ENCODE measurements at places on chromosomes 6 and 20.
A peak's percentile ranks its signal among the peaks of the same experiment; 100 is the strongest.

DNA sequence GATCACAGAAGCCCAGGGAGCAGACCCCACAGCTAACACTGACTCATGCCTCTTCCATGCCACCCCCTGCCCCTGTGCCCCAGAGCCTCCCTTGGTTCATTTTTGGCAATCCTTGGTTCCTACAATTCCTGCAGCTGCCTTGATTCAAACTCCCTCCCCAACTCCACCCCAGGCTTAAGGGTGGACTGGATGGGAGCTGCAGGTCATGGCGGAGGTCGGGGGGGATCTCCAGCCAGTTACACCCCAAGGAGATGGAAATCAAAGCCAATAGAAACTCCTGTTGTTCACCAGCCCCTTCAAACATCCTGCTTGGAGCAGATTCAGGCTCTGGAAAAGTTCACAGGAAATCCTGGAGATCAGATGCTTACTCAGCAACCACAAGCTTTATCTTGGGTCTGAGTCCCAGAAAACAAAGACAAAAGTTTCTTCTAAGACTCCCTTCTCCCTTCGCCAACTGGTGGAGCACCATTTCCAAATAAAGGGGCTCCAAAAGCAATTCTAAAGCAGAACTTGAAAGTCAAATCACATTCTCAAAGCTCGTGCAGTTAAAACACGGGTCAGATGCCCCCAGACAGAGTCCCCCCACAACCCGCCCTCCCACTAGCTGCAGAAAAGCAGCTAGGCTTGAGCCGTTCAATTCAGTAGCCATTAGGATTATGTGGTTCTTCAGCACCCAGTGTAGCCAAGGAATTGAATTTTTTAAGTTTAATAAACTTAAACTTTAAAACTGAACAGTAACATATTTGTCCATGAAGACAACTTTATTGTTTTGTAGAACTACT, 149.5 kb downstream of the ANKRD60 start:
- H3K27me3 ChIP-seq, result peaks cover 4% of the 10 kb centered on the region
- H3K4me1 ChIP-seq, result no peaks in the 10 kb centered on the region
- no peak overlapping the region for H3K4me3 ChIP-seq
- no peaks in the 10 kb centered on the region for H3K36me3 ChIP-seq
- peak overlapping the region; percentile 19 for H3K27ac ChIP-seq

- no peaks in the 10 kb centered on the region for H3K27me3 ChIP-seq
- H3K27ac ChIP-seq, result peak overlapping the region; percentile 69
- H3K36me3 ChIP-seq, result no peaks in the 10 kb centered on the region
- DNase-seq, result no peak
Measured at GRCh38 chr20:45294003-45294368, 12.7 kb upstream of the RBPJL start.

GRCh38 chr6:118844915-118845314, 49.0 kb upstream of the ASF1A start:
- H3K27ac ChIP-seq, result no peak overlapping the region
- DNase-seq, result no peak
- no peak overlapping the region for H3K4me3 ChIP-seq
- H3K36me3 ChIP-seq, result no peaks in the 10 kb centered on the region

DNA sequence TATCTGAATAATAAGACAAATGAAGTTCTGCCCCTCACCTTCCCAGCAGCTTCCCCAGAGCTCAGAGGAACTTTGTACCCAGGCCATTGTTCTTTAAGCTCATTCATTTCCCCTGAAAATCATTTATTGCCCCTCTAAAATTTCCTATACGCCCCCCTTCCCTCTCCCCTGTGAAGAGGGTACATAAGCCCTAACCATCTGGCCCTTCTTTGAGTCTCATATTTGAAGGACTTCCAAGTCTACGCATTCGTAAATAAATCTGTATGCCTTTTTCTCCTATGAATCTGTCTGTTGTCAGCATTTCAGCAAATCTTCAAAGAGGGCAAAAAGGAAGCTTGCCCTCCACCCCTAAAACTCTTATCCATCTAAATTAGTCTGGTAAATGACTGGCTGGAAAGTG, 73.1 kb upstream of the DST start:
- H3K27me3 ChIP-seq, result no peaks in the 10 kb centered on the region
- H3K27ac ChIP-seq, result no peak overlapping the region
- peaks cover 36% of the 10 kb centered on the region for H3K4me1 ChIP-seq
- H3K4me3 ChIP-seq, result no peak overlapping the region
- H3K36me3 ChIP-seq, result no peaks in the 10 kb centered on the region
- DNase-seq, result no peak

- H3K4me1 ChIP-seq, result no peaks in the 10 kb centered on the region
- no peaks in the 10 kb centered on the region for H3K36me3 ChIP-seq
- no peak overlapping the region for H3K27ac ChIP-seq
- no peak for DNase-seq
- no peak overlapping the region for H3K4me3 ChIP-seq
Measured at GRCh38 chr20:12482661-12483060, 526.1 kb upstream of the SPTLC3 start.

- H3K27me3 ChIP-seq, result no peaks in the 10 kb centered on the region
- no peak for DNase-seq
- H3K27ac ChIP-seq, result no peak overlapping the region
- H3K36me3 ChIP-seq, result peaks cover 18% of the 10 kb centered on the region
Measured at GRCh38 chr20:49097159-49097558, 51.0 kb downstream of the CSE1L start.

DNA sequence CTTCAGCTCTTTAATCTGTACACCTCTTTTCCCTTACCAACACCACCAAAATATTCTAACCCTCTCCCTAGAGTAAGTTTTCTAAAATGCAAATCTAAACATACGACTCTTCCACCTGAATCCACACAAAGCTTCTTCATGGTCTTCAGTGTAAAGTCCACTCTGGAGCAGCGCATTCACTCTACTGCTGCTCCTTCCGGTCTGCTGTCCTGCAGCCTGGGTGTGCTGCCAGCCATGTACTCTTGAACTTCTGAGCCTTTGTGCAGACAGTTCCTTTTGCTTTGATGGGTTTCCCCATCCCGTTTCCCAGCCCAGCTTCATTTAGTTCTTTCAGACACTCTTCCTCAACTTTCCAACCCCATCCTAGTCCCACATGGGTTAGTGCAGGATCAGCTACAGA, 108.7 kb upstream of the SGK1 start:
- no peaks in the 10 kb centered on the region for H3K27me3 ChIP-seq
- peaks cover 3% of the 10 kb centered on the region for H3K4me1 ChIP-seq
- H3K27ac ChIP-seq, result no peak overlapping the region
- DNase-seq, result no peak

DNA sequence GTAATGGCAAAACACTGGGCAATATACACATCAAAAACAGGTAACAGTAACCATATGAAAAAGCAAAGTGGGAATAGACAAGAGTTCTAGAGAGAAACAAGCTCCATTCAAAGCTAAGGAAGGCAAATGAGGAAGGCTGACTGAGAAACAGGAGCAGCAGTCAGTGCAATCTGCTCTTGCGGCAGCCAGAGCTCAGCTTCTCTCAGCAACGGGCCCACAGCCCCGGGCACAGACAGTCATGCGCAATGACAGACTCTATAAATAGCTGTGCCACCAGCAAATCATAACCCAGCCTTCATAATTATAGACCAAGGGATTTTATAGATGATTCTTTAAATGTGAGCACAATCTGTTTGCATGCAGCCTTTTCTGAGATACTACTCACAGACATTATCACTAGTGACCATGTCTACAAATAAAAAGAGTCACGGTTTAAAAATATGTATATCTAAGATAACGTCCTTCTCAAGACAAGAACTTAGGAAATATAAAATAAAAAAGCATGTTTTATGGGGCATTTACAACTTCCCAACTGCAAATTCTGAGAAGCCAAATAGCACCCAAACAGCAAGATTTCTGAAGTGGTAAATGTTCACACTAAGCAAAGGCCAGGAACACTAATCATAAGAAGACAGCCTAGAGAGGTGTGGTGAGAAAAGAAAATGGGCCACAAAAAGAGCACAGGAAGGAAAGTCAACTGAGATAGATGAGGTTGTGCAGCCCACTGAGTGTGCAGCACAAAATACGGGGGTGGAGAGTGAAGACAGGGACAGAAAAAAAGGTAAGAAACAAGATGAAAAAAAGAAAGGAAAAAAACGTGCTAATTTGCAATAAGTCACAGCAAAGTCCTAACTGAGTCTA, 39.9 kb upstream of the BEND6 start:
- H3K27me3 ChIP-seq, result no peaks in the 10 kb centered on the region
- no peak overlapping the region for H3K27ac ChIP-seq
- H3K36me3 ChIP-seq, result no peaks in the 10 kb centered on the region
- no peak for DNase-seq
- H3K4me1 ChIP-seq, result no peaks in the 10 kb centered on the region

- H3K4me1 ChIP-seq, result peaks cover 12% of the 10 kb centered on the region
- H3K4me3 ChIP-seq, result no peak overlapping the region
- DNase-seq, result no peak
- no peaks in the 10 kb centered on the region for H3K36me3 ChIP-seq
- no peak overlapping the region for H3K27ac ChIP-seq
- no peaks in the 10 kb centered on the region for H3K27me3 ChIP-seq
Measured at GRCh38 chr6:128172752-128173682, 272.2 kb upstream of the THEMIS start.

- peaks cover 5% of the 10 kb centered on the region for H3K36me3 ChIP-seq
- H3K4me1 ChIP-seq, result no peaks in the 10 kb centered on the region
- no peak overlapping the region for H3K4me3 ChIP-seq
- no peak overlapping the region for H3K27ac ChIP-seq
Measured at GRCh38 chr6:18215436-18215835, 48.9 kb downstream of the DEK start.

DNA sequence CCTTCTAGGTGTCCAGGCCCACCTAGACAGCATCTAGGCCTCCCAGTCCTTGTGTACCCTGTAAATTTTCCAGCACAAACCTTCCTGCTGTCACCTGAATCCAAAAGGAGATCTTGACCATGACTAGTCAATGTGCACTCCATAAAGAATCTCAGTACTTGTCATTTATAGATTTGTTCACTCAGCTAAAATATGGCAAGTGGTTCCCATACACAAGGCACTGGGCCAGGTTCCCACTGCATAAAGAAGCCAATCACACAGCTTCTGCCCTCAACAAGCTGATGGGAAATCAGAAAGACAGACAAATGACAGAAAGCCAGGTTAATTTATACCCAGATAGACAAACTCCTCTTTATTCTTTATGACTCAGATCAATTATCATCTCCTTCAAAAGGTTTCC, 526.8 kb downstream of the CD83 start:
- H3K36me3 ChIP-seq, result no peaks in the 10 kb centered on the region
- no peak overlapping the region for H3K27ac ChIP-seq
- DNase-seq, result no peak
- no peak overlapping the region for H3K4me3 ChIP-seq
- H3K27me3 ChIP-seq, result no peaks in the 10 kb centered on the region

DNA sequence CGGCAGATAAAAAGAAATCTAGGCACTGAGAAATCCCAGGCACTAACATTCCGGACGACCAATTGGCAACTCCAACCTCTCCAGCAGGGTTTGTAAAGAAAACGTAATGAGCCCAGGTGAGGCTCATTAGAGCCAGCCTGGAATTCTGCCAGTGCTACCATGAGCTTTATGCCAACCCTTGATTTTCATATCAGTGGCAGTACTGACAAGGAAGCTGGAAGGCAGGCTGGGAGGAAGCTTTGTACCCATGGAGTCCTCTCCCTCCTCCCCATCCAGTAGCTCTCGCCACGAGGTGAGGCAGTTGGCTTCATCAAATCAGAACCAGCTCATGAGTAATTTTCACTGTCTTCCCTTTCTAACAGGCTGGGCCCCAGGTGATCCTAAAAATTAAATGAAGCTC, 250.2 kb downstream of the ZNF217 start:
- DNase-seq, result no peak
- H3K4me3 ChIP-seq, result no peak overlapping the region
- H3K27ac ChIP-seq, result no peak overlapping the region
- no peaks in the 10 kb centered on the region for H3K36me3 ChIP-seq

- H3K27me3 ChIP-seq, result no peaks in the 10 kb centered on the region
- no peak for DNase-seq
- H3K27ac ChIP-seq, result no peak overlapping the region
- H3K4me3 ChIP-seq, result no peak overlapping the region
Measured at GRCh38 chr6:138677538-138677937, 96.0 kb upstream of the CCDC28A start.

GRCh38 chr6:27280064-27280539, 32.0 kb downstream of the POM121L2 start:
- peaks cover 13% of the 10 kb centered on the region for H3K4me1 ChIP-seq
- no peaks in the 10 kb centered on the region for H3K36me3 ChIP-seq
- peaks cover 26% of the 10 kb centered on the region for H3K27me3 ChIP-seq
- DNase-seq, result no peak
- H3K4me3 ChIP-seq, result peak overlapping the region; percentile 21

- no peaks in the 10 kb centered on the region for H3K4me1 ChIP-seq
- no peaks in the 10 kb centered on the region for H3K27me3 ChIP-seq
- H3K4me3 ChIP-seq, result no peak overlapping the region
- H3K36me3 ChIP-seq, result no peaks in the 10 kb centered on the region
- DNase-seq, result no peak
- no peak overlapping the region for H3K27ac ChIP-seq
Measured at GRCh38 chr20:61426352-61426751, 174.3 kb downstream of the CDH4 start.

DNA sequence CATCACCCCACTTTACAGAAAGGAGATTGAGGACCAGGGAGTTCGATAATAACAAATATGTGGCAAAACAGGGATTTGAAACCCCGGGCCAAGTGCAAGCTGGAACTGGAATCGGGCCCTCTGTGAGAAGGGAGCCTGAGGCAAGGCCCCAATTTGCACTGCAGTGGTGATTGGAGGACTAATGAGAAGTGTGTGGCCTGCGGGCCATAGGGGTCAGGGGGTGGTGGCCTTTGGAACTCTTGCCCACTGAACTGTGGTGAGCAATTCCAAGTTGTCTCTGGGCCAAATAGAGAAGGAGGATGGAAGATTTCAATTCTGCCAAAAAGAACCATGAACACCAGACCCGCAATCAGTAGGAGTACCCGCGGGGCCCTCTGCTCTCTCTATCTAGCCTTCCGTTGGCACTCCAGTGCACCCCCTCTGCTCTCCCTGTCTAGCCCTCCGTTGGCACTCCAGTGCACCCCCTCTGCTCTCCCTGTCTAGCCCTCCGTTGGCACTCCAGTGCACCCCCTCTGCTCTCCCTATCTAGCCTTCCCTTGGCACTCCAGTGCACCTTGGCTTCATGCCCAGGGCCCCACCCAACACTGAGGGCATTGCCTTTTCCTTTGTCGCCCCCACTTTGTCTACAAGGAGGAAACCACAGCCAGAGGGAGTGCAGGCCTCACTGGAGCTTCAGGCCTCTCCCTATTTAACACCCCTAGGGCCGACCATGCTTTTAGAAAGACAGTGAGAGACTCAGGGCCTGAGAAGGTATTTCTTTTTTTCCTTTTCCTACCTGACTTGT, 6.0 kb upstream of the PTPRA start:
- H3K27ac ChIP-seq, result no peak overlapping the region
- H3K27me3 ChIP-seq, result peaks cover 6% of the 10 kb centered on the region
- no peak overlapping the region for H3K4me3 ChIP-seq
- no peak for DNase-seq

- no peak overlapping the region for H3K27ac ChIP-seq
- no peaks in the 10 kb centered on the region for H3K27me3 ChIP-seq
- H3K4me3 ChIP-seq, result no peak overlapping the region
- H3K4me1 ChIP-seq, result peaks cover 18% of the 10 kb centered on the region
- no peak for DNase-seq
Measured at GRCh38 chr6:157859775-157860504, 36.9 kb downstream of the SNX9 start.

GRCh38 chr6:99614430-99615186, 8.0 kb downstream of the PRDM13 start:
- H3K27me3 ChIP-seq, result peaks cover 66% of the 10 kb centered on the region
- no peak for DNase-seq
- no peak overlapping the region for H3K27ac ChIP-seq
- peaks cover 35% of the 10 kb centered on the region for H3K4me1 ChIP-seq
- H3K36me3 ChIP-seq, result no peaks in the 10 kb centered on the region
- peak overlapping the region; percentile 68 for H3K4me3 ChIP-seq

All from esophagus squamous epithelium (tissue), 5 donors.